ENCODE measurements at places on chromosomes 3 and 15.

GRCh38 chr3:138051947-138052802 lies 42.2 kb downstream of the CLDN18 start:
- peak; percentile 41 for ATAC-seq

DNA sequence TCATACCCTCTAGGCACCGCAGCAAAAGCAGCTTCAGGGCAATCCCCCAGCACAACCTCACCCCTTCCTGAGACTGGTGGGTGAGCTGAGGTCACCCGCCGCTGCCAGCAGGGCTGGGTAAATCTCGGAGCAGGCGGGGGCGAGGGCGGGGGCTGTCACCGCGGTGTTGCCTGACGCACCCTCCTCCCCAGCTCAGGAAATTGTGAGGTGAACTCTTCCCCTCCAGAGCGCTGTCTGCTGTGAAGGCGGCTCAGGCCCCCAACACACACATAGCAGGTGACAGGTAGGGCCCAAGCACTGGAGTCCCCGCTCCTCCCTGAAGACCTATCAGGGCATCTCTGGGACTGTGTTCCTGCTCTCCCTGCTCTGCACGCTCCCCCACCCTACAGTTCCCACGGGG lies 30.2 kb upstream of the FURIN start:
- ATAC-seq, result peak; percentile 90

GRCh38 chr3:122325769-122326168 lies 721 bp downstream of the CSTA start:
- peak; percentile 50 for ATAC-seq

GRCh38 chr3:135014566-135014965 lies 219.5 kb downstream of the EPHB1 start:
- no peak for ATAC-seq

- ATAC-seq, result no peak
Observed at GRCh38 chr3:108588601-108589000, 637 bp downstream of the CIP2A start.

- no peak for ATAC-seq
Observed at GRCh38 chr15:46786590-46787285, 930.6 kb upstream of the SEMA6D start.

DNA sequence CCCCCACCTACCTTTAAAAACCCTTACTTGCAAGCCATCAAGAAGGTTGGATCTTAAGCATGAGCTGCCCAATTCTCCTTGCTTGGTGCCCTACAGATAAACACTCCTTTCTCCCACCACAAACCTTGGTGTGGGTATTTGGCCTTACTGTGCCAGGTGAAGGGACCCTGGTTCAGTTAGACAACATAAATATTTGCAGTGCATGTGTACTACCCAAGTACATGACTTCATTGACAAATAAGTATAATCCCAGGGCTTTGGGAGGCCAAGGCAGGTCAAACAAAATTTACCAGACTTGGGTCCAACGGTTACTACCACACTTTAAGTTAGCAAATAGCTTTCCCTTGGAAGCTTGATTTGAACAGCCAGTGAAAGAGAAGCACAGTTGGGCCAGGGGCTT lies 9.3 kb upstream of the CNOT10 start:
- ATAC-seq, result no peak

DNA sequence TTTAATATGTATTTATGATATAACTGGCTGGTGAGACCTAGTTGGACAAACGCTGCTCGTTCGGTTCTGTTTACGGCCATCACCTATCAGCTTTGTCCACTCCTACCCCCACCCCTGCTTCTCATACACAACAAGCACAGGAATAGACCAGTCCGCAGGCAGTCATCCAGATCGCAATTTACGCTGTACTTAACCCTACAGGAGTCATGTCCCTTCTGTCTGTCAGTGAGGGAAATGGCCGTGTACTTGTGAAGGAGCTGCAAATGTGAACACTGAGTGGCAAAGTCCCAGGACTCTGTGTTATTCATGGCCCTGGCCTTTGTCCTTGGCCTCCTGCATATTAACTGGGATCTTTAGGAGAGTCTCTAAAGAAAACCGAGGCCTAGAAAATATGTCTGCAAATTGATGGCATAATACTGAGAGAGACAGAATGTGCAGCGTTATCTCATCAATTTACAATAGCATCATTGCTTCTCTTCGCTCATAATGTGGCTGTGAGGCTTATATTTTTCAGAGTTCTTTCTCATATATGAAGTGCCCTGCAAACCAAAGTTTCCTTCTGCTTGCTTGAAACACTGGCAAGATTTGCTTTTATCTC lies 7.2 kb upstream of the ABHD10 start:
- no peak for ATAC-seq

DNA sequence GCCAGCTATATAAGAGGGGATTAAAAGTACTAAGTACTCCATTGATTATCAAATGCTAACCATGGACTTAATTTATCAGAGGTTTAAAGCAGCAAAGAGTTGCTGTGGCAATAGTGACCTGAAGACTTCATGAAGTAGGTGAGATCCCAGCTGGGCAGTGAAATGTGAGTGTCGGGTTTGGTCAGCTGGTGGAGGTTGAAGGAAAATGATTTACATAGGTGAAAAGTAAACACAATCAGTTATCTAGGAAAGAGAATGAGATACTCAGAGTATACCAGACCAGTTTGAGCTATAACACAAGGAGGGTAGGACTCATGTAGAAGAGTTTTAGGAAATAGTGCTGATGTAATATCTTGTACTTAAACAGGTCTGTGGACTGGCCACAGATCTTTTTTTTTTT lies 16.5 kb upstream of the FBXO22 start:
- ATAC-seq, result no peak

- no peak for ATAC-seq
Observed at GRCh38 chr3:152671446-152672319, 163.2 kb upstream of the P2RY1 start.

DNA sequence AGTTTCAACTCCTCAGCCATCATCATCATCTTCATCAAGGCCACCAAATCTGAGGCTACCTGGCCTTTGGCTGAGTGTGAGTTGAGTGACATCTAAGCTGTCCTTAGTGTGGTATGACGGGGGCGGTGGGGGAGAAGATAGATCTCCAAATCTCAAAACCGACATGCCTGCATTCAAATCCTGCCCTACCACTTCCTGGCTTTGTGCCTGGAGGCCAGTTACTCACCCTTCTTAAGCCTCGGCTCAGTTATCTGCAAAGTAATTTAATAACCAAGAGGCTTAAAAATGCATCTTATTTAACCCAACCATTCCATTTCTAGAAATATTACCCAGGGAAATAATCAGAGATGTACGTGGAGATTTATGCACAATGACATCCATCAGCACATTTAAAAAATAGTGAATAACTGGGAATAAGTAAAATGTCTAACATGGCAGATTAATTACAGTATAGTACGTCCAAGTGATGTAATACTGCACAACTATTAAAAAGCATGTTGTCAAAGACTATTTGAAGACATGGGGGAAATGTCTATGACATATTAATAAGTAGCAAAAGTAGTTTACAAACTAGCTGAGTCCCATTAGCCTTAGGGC lies 167.4 kb downstream of the NTRK3 start:
- no peak for ATAC-seq

DNA sequence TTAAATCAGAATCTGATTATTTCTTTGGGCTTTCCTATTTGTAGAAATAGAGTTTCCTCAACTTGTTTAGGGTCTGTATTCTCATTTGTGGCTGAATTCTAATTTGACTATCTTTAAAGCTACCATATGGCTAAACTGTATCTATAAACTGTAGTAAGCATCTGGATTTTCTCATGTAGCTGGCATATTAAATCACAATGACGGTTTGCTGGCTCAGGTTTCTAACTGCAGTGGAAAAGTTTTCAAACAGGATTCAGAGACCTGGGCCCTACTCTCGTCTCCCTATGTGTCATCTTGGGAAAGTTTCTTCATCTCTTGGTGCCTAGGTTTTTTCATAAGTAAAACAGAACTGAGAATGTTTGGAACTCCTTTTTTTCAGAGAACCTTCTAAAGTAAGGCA lies 68.3 kb downstream of the GALK2 start:
- no peak for ATAC-seq

GRCh38 chr3:177516158-177517011 lies 319.1 kb upstream of the TBL1XR1 start:
- no peak for ATAC-seq

GRCh38 chr3:71509066-71509465 lies 74.5 kb downstream of the FOXP1 start:
- no peak for ATAC-seq

DNA sequence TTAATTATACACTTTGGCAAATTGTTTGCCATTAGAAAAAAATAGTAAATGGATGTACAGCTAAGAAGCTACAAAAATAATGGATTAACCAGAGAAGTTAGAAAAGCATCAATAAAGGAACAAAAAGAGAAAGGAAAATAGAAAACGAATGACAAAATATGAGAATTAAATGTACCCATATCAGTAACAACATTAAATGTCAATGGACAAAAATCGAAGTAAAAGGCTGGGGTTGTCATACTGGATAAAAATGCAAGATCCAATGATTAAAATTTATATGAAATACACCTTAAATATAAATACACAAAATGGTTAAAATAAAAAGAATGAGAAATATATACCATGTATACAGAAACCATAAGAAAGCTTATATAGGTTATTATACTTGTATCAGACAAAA lies 470.6 kb downstream of the OCA2 start:
- no peak for ATAC-seq

- no peak for ATAC-seq
Observed at GRCh38 chr3:197335428-197336132, 37.2 kb upstream of the DLG1 start.

DNA sequence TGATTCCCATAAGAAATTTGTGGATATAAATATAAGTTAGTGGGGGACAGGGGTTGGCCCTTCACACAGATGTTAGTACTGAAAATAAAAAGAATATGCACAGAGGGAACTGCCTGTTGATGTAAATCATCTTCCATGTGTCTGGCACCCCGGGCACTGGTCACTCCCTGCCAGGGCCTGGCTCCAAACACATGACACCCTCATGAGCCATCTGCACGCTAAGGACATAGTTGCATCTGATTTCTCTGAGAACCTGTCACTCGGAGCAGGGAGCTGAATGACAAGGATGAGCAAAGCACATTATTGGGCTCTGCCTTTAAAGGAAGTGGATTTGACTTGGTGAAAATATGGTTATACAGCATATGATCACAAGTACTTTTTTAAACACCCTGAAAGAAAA lies 66.2 kb upstream of the TSC22D2 start:
- no peak for ATAC-seq

DNA sequence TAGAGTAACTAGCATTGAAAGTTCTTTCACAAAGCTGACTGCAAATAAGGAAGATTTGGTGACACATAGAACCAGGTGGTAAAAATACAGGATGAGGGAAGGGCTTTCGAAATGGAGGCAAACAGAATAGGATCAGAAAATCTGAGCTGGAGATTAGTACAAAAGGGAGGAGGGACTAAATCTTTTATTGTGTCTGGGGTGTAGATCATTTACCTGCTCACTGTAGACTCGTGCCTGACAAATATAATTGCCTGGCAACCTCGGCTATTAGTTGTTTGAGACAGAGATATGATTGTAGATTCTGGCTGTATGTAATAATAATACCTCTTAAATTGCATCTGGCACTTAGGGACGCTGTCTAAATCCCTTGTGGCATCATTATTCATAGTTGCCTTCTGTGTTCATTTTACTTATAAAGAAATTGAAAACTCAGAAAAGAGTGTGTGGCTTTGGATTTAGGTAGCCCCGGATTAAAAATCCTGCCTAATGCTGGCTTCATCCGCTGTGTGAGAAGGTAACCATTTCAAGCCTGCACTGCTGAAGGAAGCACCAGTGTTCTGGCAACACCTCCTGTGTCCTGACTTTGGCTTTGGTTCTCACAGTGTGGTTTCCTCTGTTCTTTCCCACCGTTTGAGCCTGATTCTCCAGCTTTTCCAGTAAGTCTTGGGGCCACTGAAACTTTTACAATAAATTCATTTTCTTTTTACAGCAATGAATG lies 25.0 kb upstream of the GPR160 start:
- no peak for ATAC-seq

- no peak for ATAC-seq
Observed at GRCh38 chr15:61064651-61065050, 164.5 kb downstream of the RORA start.

DNA sequence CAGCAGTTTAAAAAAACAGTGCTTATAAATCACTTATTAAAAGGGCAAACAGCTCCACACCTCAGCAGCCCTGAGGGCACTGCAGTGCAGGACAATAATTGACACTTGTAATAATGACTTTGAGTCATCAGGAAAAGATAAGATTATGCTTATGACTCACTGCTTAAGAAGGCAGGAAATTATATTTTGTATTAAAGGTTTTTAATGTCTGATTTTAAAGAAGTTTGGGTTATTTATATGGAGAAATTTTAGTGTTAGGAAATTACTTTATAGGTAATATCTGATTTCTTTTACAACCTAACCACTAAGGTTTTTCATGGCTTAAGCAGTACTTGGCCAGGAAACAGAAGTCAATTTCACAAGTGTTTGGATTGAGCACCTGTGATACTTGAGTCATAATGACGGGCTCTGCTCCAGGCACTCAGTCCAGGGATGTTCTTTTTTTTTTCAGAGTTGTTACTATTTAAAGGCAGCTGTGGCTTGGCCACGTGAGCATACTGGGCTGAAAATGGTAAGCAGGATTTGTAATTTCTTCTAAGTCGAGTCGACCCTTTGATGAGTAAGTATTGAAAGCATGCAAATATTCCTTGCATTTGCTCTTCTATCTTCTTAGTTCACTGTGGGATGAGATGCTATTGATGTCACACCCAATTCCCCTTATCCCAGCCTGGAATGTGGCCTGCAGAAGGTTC lies 21.6 kb upstream of the SLC6A20 start:
- no peak for ATAC-seq

GRCh38 chr3:12462159-12462947 lies 21.9 kb upstream of the TSEN2 start:
- ATAC-seq, result peak; percentile 34

GRCh38 chr3:33911525-33912322 lies 113.3 kb downstream of the PDCD6IP start:
- no peak for ATAC-seq

DNA sequence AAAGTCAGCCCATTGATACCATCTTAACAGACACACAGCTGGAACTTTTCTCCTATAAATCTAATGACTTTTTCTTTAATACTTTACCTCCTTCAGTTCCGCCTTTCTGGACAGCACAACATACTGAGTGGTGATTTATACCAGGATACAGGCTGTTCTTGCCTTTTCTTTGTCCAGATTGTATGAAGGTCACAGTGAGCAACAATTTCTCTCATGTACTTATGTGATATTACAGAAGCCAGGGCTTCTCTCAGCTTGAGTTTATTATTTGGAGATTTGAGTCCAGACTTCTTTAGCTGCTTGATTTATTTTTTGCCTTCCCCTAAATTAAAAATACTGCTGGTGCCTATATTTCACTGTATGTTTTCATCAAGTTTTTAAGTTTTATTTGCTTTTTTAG lies 976.0 kb downstream of the ROBO2 start:
- no peak for ATAC-seq

DNA sequence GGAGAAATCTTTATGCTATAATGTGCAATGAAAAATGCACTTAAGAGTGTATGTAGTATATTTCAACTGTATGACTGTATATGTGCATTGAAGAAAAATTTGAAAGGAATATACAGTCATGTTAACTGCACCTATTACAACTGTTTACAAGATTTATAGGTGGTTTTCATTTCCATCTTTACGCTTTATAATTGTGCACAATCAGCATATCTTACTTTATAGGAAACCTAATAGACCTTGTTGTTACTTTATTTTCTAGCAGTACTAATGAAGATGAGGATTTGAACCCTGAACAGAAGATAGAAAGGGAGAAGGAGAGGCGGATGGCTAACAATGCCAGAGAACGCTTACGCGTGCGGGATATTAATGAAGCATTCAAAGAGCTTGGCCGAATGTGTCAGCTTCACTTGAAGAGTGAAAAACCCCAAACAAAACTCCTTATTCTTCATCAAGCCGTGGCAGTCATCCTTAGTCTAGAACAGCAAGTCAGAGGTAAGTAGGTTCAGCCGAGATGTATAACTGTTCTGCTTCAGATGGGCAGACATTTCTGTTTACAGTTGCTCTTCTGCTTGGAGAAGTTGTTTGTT lies 103.4 kb upstream of the CGNL1 start:
- ATAC-seq, result no peak
